DMS53 (cell line): ENCODE measurements at places on chromosomes 2 and 18.

GRCh38 chr2:157413326-157414035 is 30.4 kb downstream of the CYTIP start:
- no peak for DNase-seq

DNA sequence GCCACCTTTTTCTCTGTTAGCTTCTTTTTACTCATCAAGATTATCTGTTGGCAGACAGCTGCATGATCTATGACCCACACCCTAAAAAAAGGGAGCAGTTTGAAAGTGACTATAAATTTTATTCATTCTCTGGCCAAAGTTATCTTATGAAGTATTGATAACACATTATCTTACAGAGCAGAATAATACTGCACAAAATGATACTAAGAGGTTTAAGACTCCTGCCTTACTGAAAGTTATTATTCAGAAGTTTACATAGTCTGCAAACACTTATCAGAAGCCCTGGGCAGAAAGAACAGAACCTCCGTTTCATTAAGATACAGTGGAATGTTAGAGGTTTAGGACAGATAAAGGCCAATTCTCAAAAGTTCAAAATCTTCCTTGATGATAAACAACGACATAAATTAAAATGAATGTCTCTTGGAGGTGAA is 78.2 kb downstream of the ZEB2 start:
- no peak for DNase-seq

- DNase-seq, result no peak
Observed at GRCh38 chr2:223363085-223363484, 239.1 kb downstream of the SCG2 start.

DNA sequence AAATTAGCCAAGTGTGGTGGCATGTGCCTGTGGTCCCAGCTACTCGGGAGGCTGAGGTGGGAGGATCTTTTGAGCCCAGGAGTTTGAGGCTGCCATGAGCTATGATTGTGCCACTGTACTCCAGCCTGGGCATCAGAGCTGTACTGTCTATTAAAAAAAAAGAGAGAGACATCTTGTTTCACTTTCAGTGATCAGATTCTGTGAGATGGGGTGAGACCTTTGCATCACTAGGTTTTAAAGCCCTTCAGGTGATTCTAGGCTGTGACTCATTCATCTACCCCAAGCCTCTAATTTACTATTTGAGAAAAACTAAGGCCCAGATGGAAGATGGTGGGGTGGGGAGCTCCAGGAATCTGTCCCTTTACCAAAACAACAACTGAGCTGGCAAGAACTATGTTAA is 7.1 kb downstream of the C2orf92 start:
- DNase-seq, result no peak

- no peak for DNase-seq
Observed at GRCh38 chr2:71789556-71790204, 336.3 kb downstream of the DYSF start.

- no peak for DNase-seq
Observed at GRCh38 chr18:63105636-63106316, 213.8 kb downstream of the BCL2 start.
